Choroid plexus epithelial cell (primary cell): ENCODE measurements at places on chromosomes 4 and X.

DNA sequence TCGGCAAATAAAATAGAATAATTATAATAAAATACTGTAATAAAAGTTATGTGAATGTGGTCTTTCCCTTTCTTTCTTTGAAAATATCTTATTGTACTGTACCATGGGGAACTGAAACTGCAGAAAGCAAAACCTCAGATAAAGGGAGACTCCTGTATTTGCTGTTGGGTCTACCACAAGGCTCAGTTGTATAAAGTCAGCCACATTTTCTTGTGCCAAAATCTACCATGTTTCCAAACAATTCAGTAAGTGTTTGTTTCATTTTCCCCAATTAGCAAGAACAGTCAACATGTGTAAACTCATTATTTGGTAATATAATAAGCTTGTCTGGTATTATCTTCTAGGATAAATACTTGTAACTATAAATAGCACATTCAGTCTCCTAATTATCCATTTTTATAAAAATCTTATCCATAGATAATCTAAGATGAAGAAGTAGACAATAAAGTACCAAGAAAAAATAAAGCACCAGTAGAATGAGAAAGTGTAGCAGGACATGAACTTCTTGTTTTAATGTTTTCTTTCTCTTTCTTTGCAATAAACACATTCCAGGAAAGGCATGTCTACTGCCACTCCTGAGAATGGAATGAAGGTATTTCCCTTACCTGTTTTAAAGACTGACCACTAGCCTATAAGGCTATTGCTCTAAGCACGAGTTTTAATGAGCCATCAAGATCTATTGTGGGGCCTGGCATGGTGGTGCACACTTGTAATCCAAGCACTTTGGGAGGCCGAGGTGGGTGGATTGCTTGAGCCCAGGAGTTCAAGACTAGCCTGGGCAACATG lies 15.0 kb upstream of the OTUD4 start:
- no peak for DNase-seq

DNA sequence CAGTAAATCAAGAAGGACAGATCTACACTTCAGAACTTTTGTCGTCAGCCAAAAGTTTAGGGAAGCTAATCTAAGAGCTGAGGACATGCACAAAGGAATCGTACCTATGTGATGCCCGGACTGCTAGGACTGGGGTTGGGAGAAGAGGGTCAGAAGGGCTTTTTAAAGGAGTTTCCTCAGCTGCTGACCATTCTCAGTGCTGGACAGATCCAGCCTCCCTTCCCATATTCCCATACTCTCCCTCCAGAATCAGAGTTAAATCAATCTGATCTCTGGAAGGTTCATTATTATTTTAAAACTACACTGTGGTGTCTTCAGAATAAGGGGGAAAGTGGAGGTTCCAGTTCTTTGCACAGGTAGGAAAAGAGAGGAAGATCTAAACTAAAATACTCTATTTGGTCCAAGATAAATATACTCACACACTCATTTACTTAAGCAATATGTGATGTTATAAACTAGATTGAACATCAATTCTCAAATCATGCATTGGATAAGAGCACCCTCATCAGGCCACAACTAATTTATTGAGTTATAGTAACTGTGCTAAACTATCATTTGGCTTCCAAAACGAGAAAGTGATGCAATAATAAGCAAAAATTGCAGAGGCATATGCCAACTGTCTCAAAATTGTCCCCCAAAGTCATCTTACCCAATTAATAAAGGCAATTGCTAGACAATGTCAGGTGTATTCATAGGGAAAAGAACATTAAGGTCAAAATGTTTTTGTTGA lies 124.7 kb downstream of the HNRNPD start:
- DNase-seq, result no peak

DNA sequence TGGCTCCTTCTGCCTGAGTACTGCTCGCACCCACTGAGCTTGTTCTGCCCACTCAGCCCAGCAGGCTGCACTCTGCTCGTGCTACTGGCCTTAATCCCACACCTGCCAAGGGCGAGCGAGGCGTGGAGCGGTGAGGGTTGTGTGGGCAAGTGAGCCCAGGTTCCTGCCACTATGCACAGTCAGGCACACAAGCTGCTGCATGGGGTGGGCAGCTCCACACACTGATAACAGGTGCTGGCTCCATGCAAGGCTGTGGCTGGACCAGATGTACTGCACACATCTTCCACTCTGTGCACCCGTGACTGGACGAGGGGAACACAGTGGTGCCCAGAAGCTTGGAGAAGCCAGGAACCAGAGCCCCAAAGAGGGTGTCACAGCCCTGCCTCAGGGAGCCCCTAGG lies 184.3 kb upstream of the NUDT6 start:
- DNase-seq, result no peak

DNA sequence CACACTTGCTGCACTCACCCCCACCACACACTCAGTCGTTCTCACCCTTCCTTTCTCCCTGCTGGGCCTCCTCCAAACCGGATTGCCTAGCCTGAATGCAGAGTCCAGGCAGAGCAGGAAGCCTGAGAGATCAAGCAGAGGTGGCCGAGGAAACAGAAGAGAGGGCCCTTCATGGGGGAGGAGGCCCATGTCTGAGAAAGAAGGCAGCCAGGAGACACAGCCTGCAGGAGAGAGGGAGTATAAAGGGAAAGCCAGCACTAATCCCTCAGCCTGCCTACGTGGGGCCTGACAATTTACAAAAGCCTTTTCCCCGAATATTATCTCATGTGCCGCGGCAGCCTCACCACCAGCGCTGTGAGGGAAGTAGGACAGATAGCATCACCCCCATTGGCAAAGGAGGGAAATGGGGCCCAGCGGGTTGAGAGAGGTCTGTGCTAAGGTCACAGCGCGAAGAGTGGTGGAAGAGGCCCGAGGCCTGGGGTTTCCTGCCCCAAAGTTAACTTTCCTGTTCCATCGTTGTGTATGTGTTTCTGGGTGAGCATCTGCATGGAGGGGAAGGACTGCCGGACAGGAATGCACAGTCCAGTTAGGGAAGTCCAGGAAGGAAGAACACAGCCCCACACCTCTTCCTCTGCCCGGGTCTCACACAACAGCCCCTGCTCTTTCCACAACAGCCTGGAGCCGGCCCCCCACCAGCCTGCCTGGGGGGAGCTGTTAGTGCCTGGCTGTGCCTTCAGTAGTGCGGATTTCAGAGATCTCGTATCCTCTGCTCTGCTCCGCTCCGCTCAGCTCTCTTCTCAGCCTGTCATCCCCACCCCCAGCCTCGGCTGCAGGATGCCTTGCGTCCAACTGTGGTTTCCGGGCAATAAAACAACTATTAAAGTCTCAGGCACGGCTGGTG lies 50.9 kb upstream of the BCOR start:
- DNase-seq, result peak; percentile 55

GRCh38 chr4:116733370-116733769 lies 352.0 kb downstream of the TRAM1L1 start:
- DNase-seq, result no peak

DNA sequence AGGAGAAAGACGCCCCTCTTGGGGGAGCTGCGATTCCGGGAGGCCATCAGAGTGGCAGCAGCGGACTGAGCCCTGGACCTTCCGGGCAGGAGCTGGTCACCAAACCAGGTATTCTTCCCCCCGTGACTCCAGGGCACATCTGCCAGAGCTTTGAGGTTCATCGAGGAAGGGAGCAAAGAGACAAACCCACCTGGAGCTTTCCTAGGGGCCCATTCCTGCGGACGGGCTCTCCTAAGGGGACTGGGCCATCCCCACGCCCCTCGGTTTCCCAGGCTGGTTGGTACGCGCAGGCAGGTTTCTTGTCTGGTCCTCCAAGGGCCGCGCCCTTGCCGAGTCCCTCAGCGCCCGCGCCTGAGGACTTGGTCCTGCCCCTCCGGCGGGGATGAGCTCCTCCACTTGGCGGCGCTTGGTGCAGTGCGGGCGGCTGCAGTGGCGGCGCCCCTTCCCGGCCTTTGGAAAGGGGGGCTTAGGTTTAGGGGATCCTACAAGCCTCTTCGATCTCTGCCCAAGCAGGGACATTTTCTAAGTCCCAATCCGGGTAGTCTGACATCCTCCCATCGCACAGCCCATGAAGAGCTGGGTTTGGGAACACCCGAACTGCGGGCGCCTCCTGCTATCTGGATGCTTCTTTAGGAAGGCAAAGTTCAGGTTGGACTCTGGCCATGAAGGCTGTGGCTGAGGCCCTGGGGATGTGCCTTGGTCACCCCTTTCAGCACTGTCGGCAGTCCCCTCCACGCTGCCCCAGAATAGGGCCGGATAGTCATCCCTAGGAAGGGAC lies 538 bp downstream of the STBD1 start:
- peak; percentile 49 for DNase-seq

DNA sequence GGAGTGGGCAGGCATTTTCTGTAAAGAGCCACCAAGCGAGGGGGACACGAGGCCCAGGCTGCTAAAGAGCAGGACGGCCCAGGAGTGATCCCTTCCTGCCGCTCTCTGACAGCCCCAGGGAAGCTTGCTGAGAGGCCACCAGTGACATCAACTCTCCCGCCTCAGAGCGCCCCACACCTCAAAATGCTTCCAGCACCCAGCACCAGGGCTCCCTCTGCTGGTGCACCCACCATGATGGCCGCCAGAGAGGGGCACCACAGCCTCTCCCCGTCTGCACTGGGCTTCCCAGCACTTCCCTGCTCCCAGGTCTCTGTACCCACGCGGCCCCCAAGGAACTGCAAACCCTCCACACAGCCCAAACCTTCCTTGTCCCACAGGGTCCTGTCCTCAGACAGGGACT lies 40.4 kb downstream of the GAK start:
- peak; percentile 18 for DNase-seq

DNA sequence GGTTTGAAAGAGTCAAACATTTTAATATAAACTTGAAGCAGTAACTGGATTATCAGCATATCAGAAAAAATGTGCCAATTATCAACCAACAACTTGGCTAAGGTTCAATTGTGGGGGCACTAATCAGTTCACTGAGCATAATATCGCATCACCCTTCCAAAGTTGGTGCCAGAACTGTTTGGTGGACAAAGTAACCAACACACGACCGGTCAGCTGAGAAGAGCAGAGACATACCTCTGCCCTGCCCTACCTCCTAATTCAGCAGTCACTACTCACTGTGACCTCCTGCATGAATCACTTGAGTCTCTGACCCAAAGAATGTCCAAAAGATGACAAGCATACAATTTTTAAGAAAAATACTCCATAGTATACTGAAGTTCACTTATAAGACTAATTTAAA lies 53.2 kb downstream of the TSPAN5 start:
- no peak for DNase-seq

DNA sequence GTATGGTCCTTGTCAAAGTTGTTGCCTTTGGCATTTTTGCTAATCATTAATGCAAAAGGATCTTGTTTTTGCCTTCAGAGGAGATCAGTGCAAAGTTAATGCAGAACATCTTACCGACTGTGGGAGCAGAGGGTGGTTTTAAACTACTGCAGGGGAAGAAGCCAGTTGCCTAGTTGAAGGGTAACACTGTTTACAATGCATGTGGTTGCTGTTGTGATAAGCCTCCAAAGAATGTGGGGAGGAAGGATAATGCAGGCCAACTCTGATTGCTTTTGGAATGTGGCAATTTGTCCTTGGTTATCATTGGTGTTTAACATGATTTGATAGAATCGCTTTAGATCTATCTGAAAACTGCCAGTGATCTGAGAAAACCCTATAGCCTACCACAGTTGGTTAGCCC lies 204.3 kb upstream of the TLL1 start:
- peak; percentile 32 for DNase-seq

- DNase-seq, result no peak
Measured at GRCh38 chrX:47285836-47286320, 53.1 kb downstream of the USP11 start.

DNA sequence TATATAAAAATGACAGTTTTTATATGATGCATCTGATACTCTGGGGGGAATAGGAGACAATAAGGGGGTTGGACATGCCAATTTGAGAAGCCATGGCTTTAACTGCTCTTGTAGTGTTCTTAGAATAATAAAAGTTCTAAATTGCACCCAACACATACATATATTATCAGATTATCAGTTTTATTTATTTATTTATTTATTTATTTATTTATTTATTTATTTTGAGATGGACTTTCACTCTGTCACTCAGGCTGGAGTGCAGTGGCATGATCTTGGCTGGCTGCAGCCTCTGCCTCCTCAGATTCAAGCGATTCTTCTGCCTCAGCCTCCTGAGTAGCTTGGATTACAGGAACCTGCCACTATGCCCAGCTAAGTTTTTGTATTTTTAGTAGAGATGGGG lies 356.8 kb downstream of the TLL1 start:
- no peak for DNase-seq

DNA sequence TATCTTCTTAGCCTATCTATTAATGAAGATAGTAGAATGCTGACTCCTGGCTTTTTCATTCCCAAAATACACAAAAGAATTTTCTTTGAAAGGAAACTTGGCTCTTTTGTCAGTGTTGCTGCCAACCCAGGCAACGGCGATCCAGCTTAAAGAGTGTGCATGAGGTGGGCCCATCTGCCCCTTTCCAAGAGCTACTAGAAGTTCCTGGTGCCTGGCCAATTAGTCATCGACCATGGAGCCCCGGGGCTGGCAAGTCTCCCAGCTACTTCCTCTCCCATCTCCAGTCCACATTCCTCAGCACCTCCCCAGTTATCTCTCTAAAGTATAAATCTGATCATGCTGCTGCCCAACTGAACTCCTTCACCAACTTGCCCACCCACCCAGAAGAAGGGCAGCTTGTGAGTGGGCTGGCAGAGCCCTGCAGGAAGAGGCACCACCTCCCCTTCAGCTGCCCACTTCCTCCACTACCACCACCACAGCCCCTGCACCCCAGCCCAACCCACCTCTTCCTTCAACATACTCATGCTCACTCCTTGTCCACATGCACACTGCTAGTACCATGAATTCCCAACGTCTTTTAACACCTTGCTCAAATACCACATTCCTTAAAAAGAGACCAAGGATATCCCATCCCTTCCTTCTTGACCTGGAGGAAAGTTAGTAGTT lies 158.2 kb upstream of the MAP3K15 start:
- DNase-seq, result peak; percentile 95

GRCh38 chr4:25238052-25238451 lies 4.2 kb downstream of the PI4K2B start:
- DNase-seq, result peak; percentile 8

- peak; percentile 10 for DNase-seq
Measured at GRCh38 chrX:44462850-44463249, 79.8 kb downstream of the FUNDC1 start.

DNA sequence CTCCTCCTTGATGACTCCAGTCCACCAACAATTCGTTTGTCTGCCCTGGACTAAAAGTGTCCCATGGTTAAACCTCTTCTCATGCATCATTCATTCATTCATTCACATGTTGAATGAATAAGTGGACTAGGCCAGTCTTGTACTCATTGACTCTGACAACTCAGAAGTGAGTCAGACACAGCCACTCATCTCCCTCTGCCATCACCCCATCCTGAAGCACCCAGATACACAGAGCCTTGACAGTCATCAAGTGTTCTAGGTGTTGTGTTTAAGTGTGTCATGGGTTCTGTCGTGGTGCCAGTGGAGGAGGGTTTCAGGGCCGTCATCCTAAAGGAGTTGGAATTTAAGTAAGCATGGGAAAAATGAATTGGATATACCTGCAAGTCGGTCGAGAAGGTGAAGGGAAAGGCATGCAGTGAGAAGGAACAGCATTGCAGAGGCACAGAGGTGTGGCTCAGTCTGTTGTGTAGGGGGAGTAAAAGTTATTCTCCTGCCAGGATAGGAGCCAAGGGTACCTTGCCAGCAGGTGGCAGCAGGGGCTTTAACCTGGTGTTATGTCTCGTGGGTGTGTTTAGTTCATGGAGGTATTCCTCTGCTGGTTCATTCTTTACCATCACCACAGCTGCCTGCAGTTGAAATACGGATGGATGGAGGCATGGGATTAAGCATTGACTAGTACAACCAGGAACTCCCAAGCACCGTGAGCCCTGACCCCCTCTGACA lies 18.3 kb downstream of the MAGED2 start:
- no peak for DNase-seq

- no peak for DNase-seq
Measured at GRCh38 chrX:74063426-74064155, 240.4 kb upstream of the ZCCHC13 start.

GRCh38 chrX:72297953-72298730 lies 7.6 kb downstream of the CITED1 start:
- DNase-seq, result peak; percentile 50
